ENCODE measurements at places on chromosomes 3 and 15. TPM values are rescaled to one million over a fixed set of nuclear protein-coding genes. Genes with fewer than 3 reads are reported as not detected.

DNA sequence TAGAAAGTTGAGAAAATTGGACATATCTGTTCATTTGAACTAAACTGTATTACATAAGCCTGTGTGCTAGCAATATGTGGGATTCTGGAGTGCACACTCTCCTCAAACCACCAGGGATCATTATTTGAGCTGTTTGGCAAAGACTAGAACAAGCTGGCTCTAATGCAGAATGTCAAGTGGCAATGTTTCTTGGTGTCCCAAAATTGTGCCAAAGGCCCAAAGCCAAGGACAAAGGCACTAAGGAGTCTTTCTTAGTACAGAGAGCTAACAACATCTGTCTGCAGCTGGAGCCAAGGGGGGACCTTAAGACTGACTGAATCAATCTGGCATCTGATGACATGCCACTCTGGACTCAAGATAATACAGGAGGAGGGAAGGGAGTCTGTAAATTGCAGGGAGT is 76.7 kb upstream of the STRIT1 start:
- H3K36me3 ChIP-seq: no peaks in the 10 kb centered on the region
- H3K27me3 ChIP-seq: no peaks in the 10 kb centered on the region
- H3K27ac ChIP-seq: no peak overlapping the region
- no peak overlapping the region for H3K4me3 ChIP-seq
- DNase-seq: no peak

GRCh38 chr15:49467746-49468480 is 44.9 kb downstream of the FGF7 start:
- H3K27ac ChIP-seq: peak overlapping the region; percentile 88
- no peaks in the 10 kb centered on the region for H3K27me3 ChIP-seq
- no peaks in the 10 kb centered on the region for H3K36me3 ChIP-seq

- no peak for DNase-seq
- peaks cover 23% of the 10 kb centered on the region for H3K4me1 ChIP-seq
- peak overlapping the region; percentile 84 for H3K27ac ChIP-seq
- H3K4me3 ChIP-seq: no peak overlapping the region
Measured at GRCh38 chr3:14407203-14407602, 4.8 kb downstream of the SLC6A6 start.

DNA sequence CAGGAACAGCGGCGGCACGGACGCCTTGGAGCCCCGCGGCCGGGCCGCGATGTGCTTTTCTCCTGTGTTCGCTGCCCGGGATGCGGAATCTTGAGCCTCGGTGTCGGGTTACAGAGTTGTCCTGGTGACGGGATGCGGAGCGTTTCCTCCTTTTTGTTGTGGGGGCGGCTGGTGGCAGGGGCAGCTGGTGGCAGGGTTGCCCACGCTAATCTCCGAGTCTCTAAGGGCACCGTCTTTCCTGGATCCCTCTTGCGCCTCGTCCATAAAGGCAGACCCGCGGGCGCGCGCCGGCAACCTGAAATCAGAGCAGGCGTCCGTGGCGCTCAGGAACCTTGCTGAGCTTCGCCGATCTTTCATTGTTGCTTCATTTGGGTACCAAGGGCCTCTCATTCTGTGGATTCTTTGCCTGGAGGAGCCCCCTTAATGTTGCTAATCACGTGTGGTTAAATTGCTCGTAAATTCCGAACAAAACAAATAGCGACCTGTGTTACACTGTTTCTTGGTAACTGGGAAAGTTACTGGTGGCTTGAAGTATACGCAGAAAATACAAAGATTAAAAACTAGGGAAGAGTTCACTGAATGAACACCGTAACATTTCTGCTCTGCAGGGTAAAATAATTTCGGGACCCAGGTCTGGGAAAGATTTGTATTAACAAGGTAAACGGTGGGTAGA is 844 bp upstream of the PFN2 start:
- peak overlapping the region; percentile 99 for H3K27ac ChIP-seq
- H3K4me1 ChIP-seq: peaks cover 29% of the 10 kb centered on the region
- no peak for DNase-seq
- peaks cover 4% of the 10 kb centered on the region for H3K36me3 ChIP-seq
- H3K27me3 ChIP-seq: no peaks in the 10 kb centered on the region

GRCh38 chr3:36332139-36332538 is 48.2 kb upstream of the STAC start:
- DNase-seq: no peak
- H3K27me3 ChIP-seq: no peaks in the 10 kb centered on the region
- no peak overlapping the region for H3K4me3 ChIP-seq
- no peak overlapping the region for H3K27ac ChIP-seq
- no peaks in the 10 kb centered on the region for H3K4me1 ChIP-seq
- no peaks in the 10 kb centered on the region for H3K36me3 ChIP-seq

DNA sequence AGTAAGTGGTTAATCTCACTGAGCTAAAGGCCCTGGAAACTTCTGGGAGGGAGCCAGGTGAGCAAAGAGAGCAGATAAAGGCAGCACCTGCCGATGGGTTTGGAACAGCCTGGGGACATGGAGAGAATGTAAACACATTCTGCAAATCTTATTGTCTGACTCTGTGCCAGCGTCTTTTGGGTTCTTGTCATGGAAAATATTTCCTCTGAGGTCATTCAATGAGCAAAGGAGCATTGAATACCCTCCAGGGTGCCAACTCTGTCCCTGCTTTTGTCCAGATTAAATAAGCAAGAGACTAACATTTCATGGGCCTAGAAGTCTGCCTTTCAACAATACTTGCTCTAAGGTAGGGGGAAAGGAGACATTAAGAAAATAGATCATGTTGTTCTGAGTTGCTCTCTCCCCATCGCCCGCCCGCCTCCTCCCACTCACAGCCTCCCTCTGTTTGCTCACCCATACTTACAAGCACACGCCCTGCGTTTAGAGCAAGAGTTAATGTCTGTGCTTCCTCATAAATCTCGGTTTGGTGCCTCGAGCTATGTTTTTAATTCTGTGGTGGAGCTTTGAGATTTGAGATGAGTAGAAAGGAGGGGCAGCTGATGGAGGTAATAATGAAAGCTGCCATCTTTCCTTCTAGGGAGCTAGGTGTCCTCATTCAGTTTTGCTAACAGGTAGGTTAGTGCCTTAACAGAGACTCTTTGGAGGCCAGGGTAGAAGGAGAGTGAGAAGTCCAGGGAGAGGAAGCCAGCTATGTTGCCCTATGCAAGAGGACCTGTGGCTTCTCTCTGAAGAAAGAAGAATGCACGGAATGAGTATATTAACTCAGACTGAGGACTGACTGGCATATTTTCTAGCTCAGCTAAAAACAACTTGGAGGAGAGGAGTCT is 132.9 kb downstream of the TPRG1 start:
- H3K4me1 ChIP-seq: peaks cover 20% of the 10 kb centered on the region
- peak overlapping the region; percentile 33 for H3K27ac ChIP-seq
- H3K4me3 ChIP-seq: no peak overlapping the region
- no peak for DNase-seq
- no peaks in the 10 kb centered on the region for H3K27me3 ChIP-seq

DNA sequence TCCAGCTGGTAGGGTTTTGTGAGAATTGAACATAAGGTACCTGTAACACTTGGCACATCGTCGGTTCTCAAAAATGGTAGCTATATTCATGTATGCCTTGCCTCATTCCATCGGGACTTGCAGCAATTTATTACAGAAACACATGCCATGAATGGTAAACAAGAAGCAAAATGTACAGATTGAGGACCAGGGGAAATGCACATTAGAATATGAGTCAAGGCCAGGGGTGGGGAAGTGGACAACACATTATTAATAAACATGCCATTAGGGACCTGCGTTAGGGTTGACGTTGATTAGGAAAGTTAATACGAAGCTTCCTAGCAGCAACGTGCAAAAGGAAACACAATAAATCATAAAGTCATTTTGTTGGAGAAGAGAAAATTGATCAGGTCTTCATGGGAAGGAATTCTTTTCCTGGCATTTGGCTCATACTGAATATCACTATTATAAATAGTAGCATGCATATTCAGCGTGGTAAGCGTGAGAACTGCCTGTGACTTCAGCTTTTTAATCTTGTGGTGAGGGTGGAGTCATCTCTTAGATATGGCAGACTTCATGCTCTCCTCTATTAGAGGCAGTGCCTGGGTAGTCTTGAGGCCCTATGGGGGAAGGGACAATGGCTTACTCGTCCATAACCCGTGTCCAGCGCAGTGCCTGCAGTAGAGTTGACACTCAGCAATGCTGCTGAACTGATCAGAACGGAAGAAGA is 184.9 kb downstream of the SV2B start:
- H3K27ac ChIP-seq: no peak overlapping the region
- no peaks in the 10 kb centered on the region for H3K4me1 ChIP-seq
- peaks cover 3% of the 10 kb centered on the region for H3K27me3 ChIP-seq
- H3K4me3 ChIP-seq: no peak overlapping the region
- H3K36me3 ChIP-seq: no peaks in the 10 kb centered on the region

- peaks cover 30% of the 10 kb centered on the region for H3K27me3 ChIP-seq
- H3K4me3 ChIP-seq: no peak overlapping the region
- DNase-seq: no peak
Measured at GRCh38 chr3:32109256-32109655, 2.8 kb downstream of the GPD1L start.

PGBD4 gene
- total RNA-seq: 1.8 TPM

CAMKV gene
- total RNA-seq: 2.1 TPM

CEMIP gene
- 1.3 TPM for total RNA-seq

GOLGA6A gene
- total RNA-seq: 0.89 TPM

ATP13A5 gene
- 0.29 TPM for total RNA-seq

TPRG1 gene
- 0.67 TPM for total RNA-seq
